RPMI7951 (cell line): ENCODE measurements at places on chromosomes 3 and 15. TPM values are rescaled to one million over a fixed set of nuclear protein-coding genes. Genes with fewer than 3 reads are reported as not detected.

HRH1 gene
- 18.8 and 22.6 TPM in 2 replicates for total RNA-seq

CACNA2D3 gene
- total RNA-seq = 11.2 and 11.7 TPM in 2 replicates

EPHA6 gene
- not detected in 2 replicates for total RNA-seq

CLDN18 gene
- not detected in 2 replicates for total RNA-seq

COMMD4 gene
- 136 and 145 TPM in 2 replicates for total RNA-seq

GP5 gene
- total RNA-seq = not detected in 2 replicates
